ENCODE measurements at places on chromosomes 5 and 9. TPM values are rescaled to one million over a fixed set of nuclear protein-coding genes. Genes with fewer than 3 reads are reported as not detected.

Gene TAS2R1
- not detected for total RNA-seq

Gene BRINP1
- not detected for total RNA-seq

Gene LPAR1
- total RNA-seq: 2.4 TPM

Gene GABBR2
- total RNA-seq: 9.2 TPM

Gene ENTPD2
- total RNA-seq: not detected

Gene DND1
- 1.1 TPM for total RNA-seq

Gene LRRC19
- total RNA-seq: not detected

Gene INSL4
- not detected for total RNA-seq

Gene ACSL6
- not detected for total RNA-seq

Gene GPR21
- 2.4 TPM for total RNA-seq

Gene WNT8A
- not detected for total RNA-seq

Gene PCDHGA1
- 0.22 TPM for total RNA-seq

Data from endothelial cell of umbilical vein (primary cell).